Panc1 (cell line): ENCODE measurements at places on chromosomes 4 and X. TPM values are rescaled to one million over a fixed set of nuclear protein-coding genes. Genes with fewer than 3 reads are reported as not detected.

MRPL1 gene
- total RNA-seq = 18.3 TPM

GIMD1 gene
- total RNA-seq = not detected

NEIL3 gene
- total RNA-seq = 8.9 TPM

PI4K2B gene
- total RNA-seq = 9.6 TPM

GATB gene
- total RNA-seq = 9.7 TPM

RTL5 gene
- 11.0 TPM for total RNA-seq

ARL9 gene
- 0.41 TPM for total RNA-seq

ZBTB49 gene
- 4.2 TPM for total RNA-seq

PLAC1 gene
- total RNA-seq = 0.51 TPM

KLHL34 gene
- 0.05 TPM for total RNA-seq

FABP2 gene
- total RNA-seq = not detected

PAK3 gene
- 0.15 TPM for total RNA-seq

VCX gene
- not detected for total RNA-seq

MAGEC1 gene
- not detected for total RNA-seq

FLNA gene
- 920 TPM for total RNA-seq

PPP2R2C gene
- total RNA-seq = 26.7 TPM

ZNF157 gene
- total RNA-seq = not detected

NEXMIF gene
- not detected for total RNA-seq

RADX gene
- 5.2 TPM for total RNA-seq

UGT2B17 gene
- total RNA-seq = not detected

SPACA5 gene
- total RNA-seq = not detected

TRIM60 gene
- total RNA-seq = not detected

PNMA5 gene
- not detected for total RNA-seq

PGRMC1 gene
- total RNA-seq = 83.3 TPM

RASSF6 gene
- total RNA-seq = 0.15 TPM

VEGFD gene
- not detected for total RNA-seq

SRD5A3 gene
- total RNA-seq = 17.0 TPM

AKAP14 gene
- 0.28 TPM for total RNA-seq

GPM6B gene
- total RNA-seq = not detected

PRSS12 gene
- 0.23 TPM for total RNA-seq

HPSE gene
- total RNA-seq = 2.6 TPM

PHKA2 gene
- total RNA-seq = 20.6 TPM

DUX4 gene
- total RNA-seq = not detected

FBXO8 gene
- 5.8 TPM for total RNA-seq

TSPAN5 gene
- 61.9 TPM for total RNA-seq

TMA16 gene
- 26.9 TPM for total RNA-seq

SMARCA1 gene
- total RNA-seq = 130 TPM

FGB gene
- 2.0 TPM for total RNA-seq

PAGE1 gene
- total RNA-seq = not detected

XAGE5 gene
- not detected for total RNA-seq

MAP7D3 gene
- total RNA-seq = 23.3 TPM

TAF7L gene
- 0.18 TPM for total RNA-seq

SLIT2 gene
- total RNA-seq = 0.28 TPM

UGT2B11 gene
- not detected for total RNA-seq

CDK16 gene
- 134 TPM for total RNA-seq

OTUD6A gene
- total RNA-seq = not detected

CFAP47 gene
- 0.05 TPM for total RNA-seq

NXT2 gene
- 20.6 TPM for total RNA-seq

SLC25A43 gene
- 35.5 TPM for total RNA-seq

ODAPH gene
- total RNA-seq = not detected

FRAS1 gene
- 0.23 TPM for total RNA-seq

CLDN34 gene
- not detected for total RNA-seq

ODAM gene
- not detected for total RNA-seq

ETNPPL gene
- total RNA-seq = not detected

CDKL2 gene
- total RNA-seq = 5.7 TPM

GAGE2A gene
- total RNA-seq = not detected
